ENCODE measurements at places on chromosomes 11 and 22.

DNA sequence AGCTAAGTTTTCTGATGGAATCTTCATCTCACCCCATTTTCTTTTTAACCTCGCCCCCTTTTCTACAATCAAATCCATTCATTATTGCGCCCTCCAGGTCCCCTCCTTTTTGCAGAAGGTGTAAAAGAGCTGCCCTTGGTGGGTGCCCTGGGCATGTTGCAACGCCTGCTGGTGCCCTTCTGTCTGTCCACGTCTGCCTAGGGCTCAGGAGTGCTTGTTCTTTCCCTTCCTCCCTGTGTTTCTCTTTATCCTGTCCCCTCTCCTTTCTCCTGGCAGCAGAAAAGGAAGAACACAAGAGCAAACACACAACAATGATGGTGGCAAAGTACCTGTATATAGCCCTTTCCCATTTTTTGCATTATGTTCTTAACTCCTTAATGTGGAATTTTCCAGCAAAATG is 6.2 kb upstream of the TLCD5 start:
- no peak for DNase-seq

DNA sequence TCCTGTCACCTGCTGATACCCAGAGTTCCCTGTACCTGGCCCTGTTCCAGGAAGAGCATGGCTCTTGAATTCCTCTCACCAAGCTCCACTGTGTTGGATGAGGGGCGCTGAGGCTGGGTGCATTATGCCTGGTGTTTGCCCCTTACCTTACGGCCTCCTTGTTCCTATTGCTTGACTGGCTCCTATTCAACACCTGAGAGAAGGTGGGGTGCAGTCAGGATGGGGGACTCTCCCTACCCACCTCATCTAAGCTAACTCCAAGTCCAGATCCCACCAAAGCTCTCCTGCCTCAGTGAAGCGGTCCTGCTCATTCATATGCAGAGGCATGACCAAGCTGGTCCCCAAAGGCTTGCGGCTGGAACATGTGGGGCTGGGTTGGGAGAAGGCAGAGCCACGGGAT is 35.8 kb upstream of the RIC3 start:
- DNase-seq = no peak

DNA sequence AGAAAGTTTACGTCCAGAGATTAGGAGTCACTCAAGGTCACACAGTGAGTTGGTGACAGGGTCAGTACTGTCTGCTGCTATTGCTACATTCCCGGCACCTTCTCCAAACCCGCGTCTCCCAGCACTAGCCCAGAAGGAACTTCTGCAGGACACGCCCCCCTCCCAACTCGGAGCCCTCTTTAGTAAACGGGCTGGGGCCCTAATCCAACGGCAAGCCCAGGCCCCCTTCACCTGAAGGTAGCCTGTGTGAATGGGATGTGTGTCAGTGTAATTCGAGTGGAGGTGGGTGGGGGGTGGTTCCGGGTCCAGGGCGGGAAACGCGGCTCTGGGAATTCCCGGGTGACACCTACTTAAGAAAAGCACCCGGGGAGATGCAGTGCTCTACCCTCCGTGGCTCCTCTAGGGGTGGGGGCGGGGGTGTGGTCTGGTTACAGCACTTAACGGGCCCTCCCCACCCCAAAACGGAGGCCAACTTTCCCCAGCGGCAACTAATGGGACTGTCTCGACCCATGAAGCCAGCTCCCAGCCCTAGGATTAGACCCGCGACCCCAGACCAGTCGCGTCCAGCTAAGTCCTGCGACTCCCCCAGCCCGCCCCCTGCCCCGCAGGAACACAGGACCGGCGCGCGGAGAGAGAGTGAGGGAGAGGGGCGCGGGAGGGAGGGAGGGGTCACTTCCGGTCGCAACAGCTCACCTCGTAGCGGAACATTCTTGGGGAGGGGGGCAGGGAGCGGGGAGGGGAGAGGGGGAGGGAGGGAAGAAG is 468 bp downstream of the PATL1 start:
- DNase-seq = peak; percentile 62

GRCh38 chr22:50016988-50017700 is 4.6 kb upstream of the IL17REL start:
- peak; percentile 63 for DNase-seq

DNA sequence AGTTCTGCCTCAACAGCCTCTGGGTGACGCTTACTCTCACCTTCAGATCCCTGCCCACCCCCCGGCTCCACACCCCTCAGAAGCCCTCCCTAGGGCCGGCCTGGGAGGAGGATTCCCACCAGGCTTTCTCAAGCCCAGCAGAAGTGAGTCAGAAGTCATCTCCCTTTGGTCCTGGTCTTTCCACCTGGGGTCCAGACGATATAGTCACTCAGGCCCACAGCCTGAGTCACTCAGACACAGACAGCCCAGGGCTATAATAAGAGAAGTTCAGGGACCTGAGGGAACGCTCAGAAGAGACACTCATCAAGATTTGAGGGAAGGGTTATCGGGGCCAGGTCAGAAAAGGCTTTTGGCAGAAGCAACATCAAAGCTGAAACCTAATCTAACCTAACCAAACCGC is 127.1 kb downstream of the SPATA19 start:
- DNase-seq = no peak
